Activated CD8-positive, alpha-beta memory T cell treated with anti-CD3 and anti-CD28 coated beads for 1 hour (primary cell): ENCODE measurements at places on chromosomes 5 and 9.

- DNase-seq = no peak
These were observed 40.4 kb upstream of the ORM1 start for GRCh38 chr9:114282507-114282906.

DNA sequence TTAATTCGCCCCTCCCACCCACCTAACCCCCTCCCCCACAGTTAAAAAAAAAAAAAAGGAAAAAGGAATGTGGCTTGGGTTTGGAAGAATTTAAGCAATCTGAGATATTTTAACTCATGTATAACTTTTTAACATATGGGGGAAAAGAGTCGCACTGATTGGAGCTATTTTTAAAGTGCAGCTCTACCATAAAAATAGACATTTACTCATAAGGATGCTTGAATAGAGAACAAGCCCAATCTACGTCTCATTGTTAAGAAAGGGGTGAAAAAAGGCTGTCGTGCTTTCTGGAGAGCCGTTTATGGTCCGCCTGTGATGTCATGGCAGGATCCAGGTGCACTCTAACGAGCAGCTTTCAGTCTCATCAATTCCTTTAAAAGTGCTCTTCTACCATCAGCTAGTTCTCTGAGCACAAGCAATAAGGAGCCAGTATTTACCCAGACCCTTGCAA is 142.4 kb downstream of the ELAVL2 start:
- no peak for DNase-seq

- DNase-seq = no peak
These were observed 52.1 kb downstream of the TSSK1B start for GRCh38 chr5:113382731-113383130.

DNA sequence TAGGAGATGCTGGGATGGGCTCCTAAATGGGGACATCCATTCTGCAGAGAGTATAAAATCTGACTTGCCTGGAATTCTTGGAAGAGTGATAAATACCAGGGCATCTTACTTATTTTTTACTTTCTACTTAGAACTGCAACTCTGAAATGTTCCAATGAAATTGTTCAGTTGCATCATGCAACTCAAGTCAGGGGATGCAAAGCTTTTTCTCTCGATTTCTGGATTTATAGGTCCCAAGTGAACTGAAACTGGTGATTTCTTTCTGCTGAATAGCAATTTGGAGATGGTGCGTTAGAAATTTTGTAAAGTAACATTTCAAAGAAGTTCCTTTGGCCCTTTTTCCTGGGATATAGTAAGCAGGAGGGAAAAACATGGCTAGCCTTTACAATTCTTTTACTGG is 238.4 kb upstream of the CD180 start:
- no peak for DNase-seq

DNA sequence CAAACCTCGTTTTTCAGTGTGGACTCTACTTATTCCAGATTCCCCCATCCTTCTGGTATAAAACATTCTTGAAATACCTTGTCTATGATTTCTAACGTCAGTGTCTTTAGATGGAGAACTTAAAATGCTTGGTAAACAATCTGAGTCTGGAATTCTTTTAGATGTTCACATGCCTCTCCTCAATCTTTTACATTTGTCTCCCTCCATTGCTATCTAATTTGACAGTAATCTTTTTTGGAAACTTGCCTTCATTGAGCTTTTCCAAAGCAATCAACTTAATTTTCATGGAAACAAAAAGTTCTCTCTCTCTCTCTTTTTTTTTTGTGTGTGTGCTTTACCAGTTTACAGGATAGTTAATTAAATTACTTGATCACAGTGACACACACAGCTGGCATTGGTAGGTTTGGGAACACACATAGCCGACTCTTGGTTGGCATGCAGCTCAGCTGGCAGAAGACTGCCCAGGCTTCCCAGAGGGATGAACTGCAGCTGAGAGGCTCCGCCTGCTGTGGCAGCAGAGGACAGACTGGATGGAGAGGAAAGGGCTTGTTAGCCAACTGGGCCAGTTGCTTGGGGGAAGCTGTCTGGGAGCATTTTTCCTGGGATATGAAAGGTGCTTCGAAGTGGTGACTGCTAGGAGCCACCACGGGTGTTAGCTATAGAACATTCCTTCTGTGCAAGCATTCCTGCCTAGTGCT is 271.3 kb downstream of the ZSWIM6 start:
- DNase-seq = no peak

GRCh38 chr9:131423171-131423581 is 29.3 kb downstream of the PRRC2B start:
- DNase-seq = no peak

GRCh38 chr9:121711281-121711680 is 59.8 kb downstream of the DAB2IP start:
- DNase-seq = no peak

GRCh38 chr9:93536167-93536566 is 40.2 kb upstream of the PHF2 start:
- no peak for DNase-seq

GRCh38 chr9:114694146-114694545 is 12.2 kb upstream of the TEX48 start:
- DNase-seq = no peak

GRCh38 chr5:126809916-126810315 is 33.0 kb downstream of the LMNB1 start:
- no peak for DNase-seq
